Fibroblast of skin of left quadriceps (primary cell): ENCODE measurements at places on chromosomes 6 and 20.

DNA sequence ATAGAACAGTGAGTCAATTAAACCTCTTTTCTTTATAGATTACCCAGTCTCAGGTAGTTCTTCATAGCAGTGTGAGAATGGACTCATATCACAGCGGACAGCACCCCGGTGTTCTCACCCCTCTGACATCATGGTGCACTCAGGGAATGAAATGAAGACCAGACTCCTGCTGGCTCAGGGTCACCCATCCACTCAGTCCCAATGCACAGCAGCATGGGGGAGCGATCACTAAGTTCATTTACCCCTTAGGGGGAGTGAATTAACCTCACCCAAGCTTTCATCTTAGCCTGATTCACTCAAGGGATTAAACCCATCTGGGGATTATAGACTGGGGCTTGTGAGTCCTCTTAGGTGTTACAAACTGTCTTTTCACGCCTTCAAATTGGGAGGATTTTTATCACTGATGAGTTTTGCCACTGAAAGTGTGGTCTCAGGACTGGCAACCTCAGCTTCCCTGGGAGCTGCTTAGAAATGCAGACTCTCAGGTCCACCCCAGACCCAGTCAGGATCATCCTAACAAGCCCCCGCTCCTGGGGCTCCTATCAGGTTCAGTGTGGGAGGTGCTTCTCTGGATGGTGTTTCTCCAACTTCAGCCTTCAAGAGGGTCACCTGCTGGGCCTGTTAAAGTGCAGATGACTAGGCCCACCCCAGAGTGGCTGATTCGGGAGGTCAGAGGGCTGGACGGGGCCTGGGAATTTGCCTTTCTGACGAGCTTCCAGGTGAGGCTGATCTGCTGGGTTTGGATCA, 44.3 kb upstream of the FRMD1 start:
- no peak for DNase-seq

GRCh38 chr6:87029711-87030314, 65.1 kb downstream of the CGA start:
- DNase-seq = peak; percentile 7

- no peak for DNase-seq
Measured at GRCh38 chr6:136365776-136366354, 76.2 kb upstream of the BCLAF1 start.

DNA sequence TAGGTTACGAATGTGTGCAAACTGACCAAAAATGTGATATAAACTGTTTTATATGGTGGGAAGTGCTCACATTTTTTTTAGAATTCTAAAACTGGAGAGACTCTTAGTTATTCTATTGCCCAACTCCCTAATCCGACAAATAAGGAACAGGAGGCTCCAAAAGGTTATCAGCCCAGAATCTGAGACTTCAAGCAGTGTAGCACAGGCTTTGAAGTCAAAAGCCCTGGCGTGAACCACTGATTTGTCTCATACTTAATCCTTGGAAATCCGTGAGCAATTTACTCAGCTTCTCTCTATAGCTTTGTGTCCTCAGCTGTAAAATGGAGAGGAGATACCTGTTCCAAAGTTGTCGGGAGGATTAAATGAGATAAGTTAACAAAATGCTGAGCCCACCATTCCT, 368.8 kb upstream of the SASH1 start:
- no peak for DNase-seq

DNA sequence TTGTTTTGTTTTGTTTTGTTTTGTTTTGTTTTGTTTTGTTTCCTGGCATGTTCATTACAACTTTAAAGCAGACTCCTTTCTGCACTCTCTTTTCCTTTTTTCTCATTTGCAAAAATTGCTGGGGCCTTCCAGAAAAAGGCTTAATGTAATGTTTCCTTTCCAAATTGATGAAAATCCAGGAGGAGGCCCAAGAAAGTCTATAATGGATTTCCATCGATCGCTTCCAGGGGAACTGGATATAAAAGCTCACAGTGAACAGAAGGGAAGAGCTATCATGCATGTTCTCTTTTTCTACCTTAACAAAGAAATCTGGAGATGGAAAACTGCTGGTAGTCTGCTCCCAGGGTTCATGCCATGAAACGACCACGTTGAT, 28.7 kb downstream of the ISM1 start:
- DNase-seq = no peak

DNA sequence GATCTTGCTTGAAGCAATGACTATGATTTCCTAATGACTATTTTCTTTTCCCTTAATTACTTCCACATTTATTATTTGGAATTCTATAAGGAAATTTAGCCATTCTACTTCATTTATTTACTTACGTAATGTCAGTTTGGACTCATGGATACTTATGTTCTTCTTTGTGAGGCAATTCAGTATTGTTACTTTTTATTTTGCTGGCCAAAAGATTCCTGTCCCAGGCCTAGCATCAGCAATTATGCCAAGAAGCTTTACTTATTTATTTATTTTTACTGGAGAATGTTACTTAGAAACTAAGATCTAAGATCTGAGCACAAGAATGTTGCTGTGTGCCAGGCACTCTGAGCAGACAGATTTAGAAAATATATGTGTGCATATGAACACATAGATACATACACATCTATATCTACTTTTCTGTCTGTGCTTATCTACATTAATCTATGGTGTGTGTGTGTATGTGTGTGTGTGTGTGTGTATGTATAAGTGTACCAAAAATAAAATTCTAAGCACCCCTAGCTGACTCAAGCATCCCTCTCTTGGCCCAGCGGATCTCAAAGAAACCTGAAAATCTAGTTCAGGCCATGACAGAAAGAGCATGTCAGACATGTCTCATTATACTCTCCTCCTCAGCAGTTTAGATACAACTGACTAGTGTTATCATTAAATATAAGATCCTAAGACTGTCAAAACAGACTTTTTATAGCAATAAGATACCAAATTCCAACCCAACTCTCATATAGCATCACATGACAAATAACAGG, 640.0 kb upstream of the GJE1 start:
- no peak for DNase-seq

DNA sequence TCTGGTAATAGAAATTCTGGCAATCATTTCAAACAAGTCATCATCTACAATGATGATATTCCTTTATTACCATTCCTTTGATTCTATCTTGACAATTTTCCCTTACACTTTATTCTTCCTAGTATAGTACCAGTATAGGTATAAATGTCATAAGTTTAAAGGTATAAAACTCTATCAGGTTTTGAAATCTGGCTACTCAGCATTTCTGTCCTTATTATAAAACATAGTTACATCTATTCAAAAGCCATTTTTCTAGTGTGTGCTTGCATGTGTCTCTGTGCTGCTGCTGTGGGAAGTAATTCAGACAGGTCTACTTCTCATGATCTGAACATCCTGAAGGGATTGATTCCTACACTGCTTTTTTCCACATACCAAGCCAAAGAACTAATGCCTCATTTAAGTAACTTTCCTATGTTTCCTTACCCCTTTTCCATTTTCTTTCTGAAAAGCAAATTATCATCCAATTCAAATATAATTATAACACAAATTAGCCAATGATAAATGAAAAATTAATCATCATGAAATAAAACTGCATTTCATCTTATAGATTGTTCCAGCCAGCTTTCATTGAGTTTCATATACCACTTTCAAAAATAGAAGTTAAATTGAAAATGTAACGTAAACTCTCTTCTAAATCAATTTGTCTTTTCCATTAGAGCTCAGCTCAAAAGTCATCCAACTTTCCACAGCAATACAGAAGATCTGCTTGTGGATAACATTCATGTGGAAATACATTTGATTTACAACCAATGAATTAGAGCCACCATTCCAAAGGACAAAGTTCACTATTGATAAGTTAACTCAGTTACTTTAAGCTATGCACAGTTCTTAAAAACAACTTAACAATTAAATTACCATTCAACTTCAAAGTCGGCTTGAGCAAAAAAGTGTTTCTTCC, 35.9 kb downstream of the COL12A1 start:
- no peak for DNase-seq

DNA sequence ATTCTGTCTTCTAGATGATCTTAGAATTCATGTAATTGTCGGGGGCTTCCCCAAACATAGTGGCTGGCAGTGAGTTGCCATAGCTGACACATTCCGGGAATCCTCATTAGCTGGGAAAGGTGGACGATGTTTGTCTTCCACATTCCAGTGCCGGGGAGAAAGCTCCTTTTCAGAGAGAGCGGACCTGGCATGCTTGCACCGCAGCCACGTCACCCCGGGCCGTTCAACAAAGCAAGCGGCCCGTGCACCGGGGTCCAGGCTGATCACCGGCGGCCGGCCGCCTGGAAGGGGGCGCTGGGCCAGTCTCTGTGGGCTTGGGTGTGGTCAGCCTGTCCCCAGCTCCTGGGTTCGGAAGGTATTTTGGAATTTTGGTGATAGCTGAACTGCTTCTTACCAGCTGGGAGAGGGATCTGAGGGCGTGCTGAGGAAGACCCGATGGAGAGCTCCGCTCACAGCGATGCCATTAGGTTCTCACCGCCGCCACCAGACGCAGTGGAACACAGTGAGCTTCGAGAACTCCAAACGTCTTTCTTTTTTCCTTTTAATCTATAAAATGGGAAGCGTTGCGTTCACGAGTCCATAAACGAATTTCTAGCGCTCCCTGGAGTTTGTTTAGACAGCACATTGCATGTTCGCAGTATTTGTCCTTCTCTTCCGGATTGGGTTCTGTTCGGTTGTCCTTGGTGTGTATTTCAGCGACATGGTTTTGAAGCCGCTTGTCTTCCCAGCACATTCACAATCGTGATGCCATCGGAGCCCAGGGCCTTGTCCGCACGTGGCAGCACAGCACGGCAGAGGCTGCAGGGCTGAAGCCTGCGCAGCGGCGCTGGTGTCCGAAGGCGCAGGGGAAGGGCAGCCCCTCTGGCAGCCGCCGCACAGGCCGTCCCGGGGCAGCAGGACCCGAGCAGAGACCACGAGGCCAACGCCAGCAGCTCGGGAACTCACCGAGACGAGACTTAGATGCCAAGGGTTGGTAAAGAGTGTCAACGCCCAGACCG, 557.6 kb downstream of the QKI start:
- DNase-seq = no peak

GRCh38 chr6:135880066-135880972, 28.8 kb downstream of the PDE7B start:
- DNase-seq = peak; percentile 75

DNA sequence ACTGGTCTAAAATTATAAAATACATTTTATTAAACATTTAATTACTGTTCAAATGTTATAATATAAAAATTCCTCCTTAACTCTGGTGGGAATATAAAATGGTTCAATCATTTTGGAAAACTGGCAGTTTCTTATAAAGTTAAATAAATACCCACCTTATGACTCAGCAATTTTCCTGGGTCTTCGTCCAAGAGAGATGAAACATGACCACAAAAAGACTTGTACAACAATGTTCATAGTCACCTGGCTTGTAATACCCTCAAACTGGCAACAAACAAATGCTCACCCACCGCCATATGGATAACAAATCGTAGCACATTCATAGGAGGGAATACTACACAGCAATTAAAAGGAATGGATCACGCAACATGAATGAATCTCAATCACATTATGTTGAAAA, 66.0 kb upstream of the RIN2 start:
- DNase-seq = no peak

DNA sequence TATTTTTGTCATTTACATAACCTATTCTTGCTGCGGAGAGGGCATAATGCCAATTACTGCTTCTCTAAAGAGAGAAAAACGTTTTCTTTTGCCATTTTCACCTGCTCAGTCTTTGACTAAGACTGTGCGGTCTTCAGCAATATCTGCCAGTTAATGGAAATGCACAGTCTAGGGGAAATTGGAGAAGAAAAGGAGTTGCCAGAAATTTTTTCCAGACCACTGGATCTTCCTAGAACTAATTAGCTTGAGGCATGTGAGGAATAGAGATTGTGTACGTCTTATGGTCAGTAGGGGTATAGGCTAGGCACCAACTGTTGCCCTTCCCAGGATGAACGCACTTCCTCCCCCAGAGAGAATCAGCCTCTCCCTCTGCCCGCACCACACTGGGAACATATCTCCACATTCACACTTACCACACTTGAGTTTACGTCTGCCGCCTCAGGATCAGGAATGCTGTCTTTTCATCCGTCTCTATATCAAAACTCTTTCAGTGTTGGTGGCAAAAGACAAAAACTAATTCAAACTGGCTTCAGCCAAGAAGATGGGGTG, 67.9 kb upstream of the E2F3 start:
- DNase-seq = no peak

DNA sequence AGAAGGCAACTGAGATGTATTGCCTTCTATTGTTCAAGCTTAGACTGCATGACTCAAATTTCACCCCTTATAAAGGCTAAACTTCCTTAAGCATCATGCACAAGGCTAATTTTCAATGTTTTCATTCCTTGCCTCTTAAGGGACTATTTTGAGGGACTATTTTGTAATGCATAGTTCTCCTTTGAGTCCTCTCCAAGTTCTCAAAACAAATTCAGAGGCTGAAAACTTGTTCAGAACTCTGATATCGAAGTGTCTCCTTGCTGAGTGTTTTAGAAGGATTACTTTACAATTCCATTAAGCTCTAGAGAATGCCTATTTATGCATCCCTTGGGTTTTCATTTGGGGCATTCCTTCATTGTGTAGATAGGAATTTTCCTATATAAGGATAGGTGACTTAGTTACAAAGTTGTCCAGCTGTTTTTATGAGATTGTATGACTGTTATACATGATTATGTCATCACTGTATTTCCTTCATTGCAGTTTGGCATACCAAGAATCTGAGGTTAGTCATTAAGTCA, 41.7 kb downstream of the COL19A1 start:
- DNase-seq = peak; percentile 46

- no peak for DNase-seq
Measured at GRCh38 chr6:98833057-98833306, 1.4 kb upstream of the POU3F2 start.

DNA sequence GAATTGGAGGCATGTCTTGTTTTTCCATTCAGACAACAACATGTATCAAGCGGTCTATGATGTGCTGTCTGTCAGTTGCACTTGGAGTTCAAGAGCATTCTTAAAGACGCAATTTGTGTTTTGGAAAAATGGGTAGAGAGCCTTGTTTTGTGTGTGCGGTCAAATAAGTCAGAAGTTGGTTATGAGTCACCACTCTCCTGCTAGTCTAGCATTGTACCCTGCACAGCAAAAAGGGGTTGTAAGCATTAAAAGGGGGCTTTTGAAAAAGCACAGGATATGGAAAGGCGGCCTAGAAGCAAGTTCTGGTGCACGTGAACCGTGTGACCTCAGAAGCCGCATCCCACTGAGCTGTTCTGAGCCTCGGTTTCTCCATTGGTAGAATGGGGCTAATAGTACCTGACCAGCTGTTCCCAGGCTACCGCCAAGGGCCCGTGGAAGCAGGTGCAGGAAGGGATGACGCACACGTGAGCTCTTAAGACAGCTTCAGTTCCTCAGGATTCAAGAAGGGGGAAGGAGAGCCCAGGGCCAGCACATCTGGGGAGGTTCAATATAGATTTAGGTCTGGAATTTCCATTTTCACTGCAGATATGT, 61.6 kb upstream of the SNX9 start:
- DNase-seq = no peak

- DNase-seq = no peak
Measured at GRCh38 chr20:49256261-49256660, 21.6 kb downstream of the ZNFX1 start.

DNA sequence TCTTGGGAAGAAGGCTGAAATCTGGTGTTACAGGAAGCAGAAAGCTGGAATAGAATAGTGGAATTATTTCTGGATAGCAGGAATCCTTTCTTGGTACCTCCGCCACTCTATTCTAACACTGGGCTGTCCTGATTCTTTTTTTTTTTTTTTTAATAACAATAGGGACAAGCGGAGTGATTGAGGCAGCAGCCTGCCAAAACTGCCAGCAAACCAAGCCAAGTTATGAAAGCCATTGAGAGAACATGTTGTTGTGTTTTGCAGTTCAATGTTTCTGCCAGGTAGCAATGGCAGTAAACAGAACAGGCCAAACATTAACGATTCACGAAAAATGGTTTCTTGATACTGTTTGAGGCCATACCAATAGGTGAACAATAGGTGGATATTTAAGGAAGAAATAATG, 47.1 kb downstream of the SLC26A8 start:
- DNase-seq = no peak
